ENCODE measurements at places on chromosomes 12 and 14.

DNA sequence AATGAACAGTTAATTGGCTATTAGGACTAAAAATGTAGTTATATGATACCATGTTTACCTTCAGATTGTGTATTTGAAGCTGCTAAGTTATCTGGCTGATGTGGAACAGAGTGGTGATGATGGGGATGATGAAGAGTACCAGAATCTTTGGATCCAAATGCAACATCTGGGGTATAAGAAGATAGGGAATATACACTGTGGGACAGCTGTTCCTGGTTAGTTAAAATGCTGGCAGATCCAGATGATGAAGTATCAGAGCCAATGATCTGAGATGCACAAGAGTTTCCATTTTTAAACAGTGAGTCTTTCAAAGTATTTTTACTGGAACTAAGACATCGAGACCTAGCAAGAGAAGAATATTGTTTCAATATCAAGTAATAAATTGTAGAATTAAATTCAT lies 31.6 kb downstream of the SENP1 start:
- DNase-seq, result no peak

- no peak for DNase-seq
These were observed 73.6 kb downstream of the RFLNA start for GRCh38 chr12:124368421-124369032.

DNA sequence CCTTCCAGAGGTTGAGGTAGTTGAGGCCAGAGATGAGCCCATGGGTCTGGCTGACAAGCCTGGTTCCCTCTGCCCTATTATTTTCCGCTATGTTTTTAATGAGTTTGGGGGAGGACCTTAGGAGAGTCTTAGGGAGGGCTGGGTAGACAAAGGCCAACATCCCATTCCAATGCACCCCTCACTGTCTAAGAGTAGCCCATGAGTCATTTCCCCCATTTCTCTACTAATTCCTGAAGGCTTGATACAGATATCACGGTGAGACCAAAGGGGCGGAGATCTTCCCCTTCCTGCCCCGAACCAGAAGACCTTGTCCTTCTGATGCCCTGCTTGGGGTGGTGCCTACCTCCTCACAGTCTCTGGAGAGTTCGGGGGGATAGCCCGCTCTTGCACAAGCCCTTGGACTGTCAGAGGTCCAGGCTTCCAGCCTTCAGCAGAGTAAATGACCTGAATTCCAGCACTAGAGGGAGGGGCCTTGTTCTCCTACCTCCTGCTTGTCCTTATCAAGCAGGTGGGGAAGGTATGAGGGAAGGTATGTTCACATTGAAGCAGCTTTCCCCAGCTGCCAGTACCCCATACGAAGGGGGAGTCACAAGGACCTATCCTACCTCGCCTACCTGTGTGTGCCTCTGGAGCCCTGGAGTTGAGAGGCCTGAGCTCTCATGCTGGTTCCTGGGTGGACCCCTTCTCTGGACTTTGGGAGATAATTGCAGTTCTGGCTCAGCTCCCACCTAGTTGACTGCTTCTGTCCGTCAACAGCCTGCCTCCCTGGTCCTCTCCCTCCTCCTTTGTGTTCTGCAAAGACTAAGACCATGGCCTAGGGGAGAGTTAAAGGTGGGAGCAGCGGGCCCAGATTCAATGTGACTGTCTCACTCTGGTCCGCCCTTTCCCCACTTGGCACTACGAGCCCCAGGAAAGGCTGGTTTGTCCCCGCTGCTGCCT lies 3.7 kb downstream of the PSMB11 start:
- no peak for DNase-seq

DNA sequence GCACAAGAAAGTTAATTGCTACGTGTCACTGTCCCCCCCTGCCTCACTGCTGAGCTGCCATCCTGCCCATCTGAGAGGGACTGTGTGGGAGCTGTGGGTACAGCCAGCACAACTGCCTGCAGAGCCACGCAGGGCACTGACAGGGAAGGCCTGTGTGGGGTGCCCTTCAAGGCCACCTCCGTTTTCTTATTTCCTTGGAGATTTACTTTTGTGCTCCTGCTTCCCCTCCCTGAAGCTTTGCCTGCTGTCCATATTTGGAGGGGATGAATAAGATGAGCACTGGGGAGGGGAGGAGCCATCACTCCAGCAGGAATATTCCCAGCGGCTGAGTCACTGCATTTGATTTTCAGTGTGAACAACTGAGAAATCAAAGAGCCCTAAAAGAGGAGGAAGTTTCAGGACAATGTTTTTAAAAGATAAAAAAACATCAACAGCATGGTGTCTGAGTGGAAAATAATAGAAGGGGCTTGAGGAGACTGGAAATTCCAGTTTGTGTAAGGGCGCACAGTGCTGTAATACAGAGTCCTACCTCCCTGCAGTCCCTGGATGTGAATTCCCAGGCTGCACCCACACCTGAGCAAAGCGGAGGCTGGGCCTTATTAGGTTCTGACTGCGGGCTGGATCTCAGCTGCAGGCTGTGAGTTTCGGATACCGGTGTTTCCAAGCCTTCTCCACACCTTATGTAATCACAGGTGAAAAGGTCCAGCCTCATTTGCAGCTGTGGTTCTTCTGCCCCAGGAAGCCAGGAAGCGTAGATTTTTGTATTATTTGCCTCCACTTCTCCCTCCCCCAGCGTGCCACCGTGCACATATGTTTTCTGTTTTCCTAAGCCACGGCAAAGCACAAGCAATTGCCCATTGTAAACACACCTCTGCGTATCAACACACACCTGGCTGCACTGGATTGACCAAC lies 192.6 kb upstream of the BCL2L14 start:
- DNase-seq, result no peak

GRCh38 chr14:34201909-34202637 lies 251.2 kb upstream of the EGLN3 start:
- DNase-seq, result no peak

- DNase-seq, result no peak
These were observed 23.4 kb upstream of the IPO8 start for GRCh38 chr12:30719060-30719459.

GRCh38 chr14:37586797-37587130 lies 8.3 kb downstream of the FOXA1 start:
- no peak for DNase-seq

DNA sequence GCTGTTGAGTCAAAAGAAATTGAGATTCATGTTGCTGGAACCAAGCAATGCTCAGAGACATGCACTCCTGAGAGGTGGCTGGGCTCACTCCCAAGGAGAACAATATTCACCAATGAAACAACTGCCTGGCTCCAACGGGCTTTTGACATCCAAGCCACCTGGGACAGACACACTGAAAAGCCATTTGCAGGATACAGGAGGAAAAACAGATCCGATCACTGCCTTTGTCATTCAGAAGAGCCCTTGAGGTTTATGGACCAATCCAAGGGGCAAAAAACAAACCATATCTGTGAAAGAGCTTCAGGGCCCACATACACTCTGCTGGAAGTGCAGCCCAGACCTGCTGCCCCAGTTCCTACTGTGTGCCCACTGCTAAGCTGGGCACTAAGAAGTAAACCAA lies 277.5 kb downstream of the NUAK1 start:
- DNase-seq, result no peak

- no peak for DNase-seq
These were observed 104.6 kb downstream of the GALC start for GRCh38 chr14:87888136-87888999.

- DNase-seq, result no peak
These were observed 155.5 kb downstream of the PCNX1 start for GRCh38 chr14:71062581-71063303.
